ENCODE measurements at places on chromosomes 4 and X.
A peak's percentile ranks its signal among the peaks of the same experiment; 100 is the strongest.

DNA sequence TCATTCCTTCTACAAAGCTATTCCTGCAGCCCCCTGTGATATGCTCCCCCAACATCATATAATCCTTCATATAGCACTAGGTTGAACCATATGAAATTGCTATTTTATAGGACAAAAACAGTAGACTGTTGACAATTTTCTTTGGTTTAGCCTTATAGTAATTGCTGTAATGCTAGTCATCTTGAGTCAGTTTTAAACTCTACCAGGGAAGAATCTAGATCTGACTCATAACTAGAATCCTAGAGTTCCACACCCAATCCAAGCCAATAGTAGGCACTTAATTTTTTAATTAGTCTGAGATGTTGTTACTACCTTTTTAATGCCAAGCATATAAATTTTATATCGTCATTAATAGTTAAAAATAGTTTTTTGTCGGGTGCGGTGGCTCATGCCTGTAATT is 136.8 kb downstream of the CHRNA9 start:
- DNase-seq, result no peak

DNA sequence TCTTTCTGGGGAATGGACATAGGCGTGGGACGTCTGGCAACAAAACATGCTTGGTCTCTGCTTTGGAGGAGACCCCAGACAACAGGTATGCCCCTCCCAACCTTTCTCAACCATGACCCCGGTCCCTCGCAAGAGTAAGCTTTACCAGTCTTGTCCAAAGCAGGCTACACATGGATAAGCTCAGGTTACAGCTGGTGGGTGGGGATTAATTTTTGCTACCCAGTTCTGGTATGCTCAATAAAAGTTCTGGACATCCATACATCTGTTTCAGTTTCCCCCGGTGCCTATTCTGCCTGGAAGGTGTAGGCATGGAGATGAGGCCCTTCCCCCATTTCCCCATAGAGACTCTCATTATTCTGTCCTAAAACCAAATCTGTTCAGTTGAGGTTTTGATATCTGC is 54.5 kb upstream of the NOCT start:
- DNase-seq, result no peak

DNA sequence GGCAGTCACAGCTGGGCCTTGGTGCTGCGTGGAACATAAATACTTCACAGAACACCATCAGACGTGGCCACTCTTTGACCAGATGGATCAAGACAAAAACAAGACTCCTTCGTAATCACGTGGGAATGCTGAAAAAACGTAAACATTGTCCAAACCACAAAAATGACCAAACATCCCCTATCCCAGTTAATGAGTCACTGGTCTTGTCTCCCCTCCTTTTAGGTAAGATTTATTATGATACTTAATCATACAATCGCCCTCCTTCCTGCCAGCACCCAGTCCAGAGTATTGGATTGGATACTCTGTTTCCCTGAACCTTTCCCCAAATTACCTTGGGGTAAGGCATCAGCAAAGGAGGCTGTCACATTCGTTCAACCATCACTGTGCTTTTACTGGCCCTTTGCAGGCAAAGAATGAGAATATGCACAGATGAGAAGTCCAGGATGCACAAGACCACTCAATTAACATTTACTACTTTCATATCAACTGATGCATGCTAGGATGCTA is 601 bp upstream of the TCEANC start:
- DNase-seq, result no peak

- no peak for DNase-seq
Measured at GRCh38 chr4:124945422-124945821, 232.9 kb upstream of the ANKRD50 start.

DNA sequence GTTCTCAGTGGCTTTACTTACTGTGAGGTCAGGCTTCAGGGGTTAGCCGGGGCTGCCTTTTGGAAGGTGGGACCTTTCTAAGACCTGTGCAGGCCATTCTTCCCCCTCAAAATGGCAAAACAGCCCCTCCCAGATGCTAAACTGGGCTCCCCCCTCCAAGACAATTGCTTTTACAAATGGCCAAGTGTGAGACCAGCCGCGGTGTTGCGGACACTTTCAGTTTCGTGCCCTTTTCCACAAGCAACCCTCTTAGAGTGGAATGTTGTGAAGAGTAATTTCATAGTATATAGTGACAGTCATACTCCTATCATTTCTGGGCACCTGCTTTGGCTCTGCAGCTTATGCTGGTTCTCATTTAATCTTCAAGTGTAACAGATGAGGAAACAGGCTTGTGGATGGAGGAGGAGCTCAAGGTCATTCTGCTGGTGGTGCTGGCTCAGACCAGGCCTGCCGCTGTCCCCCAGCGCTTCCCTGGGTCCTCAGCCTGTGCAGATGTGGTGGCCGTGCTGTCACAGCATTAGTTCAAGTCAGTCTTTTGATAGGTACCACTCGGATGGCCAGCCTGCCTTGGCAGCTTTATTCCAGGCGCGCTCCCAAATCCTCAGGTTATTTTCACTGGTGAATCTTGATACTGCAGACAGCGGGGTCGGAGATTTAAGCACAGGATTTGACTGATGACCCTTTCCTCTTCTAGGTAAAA is 55.0 kb upstream of the TADA2B start:
- no peak for DNase-seq

DNA sequence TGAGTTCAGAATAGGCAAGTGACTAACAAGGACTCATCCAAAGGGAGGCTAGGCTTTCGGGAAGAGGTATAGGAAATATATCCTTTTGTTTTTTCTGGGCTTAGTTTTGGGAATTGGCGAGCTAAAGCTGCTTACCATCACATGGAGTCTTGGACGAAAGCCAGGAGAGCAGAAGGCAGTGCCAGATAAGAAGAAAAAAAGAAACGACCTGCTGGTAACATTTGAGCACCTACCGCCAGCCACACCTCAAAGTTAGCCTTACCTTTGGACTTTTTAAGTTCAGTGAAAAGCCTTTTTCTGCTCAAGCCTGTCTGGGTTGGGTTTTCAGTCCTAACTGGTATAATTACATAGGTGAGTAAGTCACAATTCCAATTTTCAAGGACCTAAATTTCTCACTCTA is 85.1 kb upstream of the LCORL start:
- DNase-seq, result peak; percentile 0

GRCh38 chr4:92304121-92304520 is 355 bp downstream of the GRID2 start:
- DNase-seq, result no peak

GRCh38 chr4:128768373-128768996 is 41.0 kb upstream of the JADE1 start:
- no peak for DNase-seq

Data from NCI-H1092 treated with DMSO at 0.1 percent for 48 hours (cell line).